ENCODE measurements at places on chromosomes 4 and X.

DNA sequence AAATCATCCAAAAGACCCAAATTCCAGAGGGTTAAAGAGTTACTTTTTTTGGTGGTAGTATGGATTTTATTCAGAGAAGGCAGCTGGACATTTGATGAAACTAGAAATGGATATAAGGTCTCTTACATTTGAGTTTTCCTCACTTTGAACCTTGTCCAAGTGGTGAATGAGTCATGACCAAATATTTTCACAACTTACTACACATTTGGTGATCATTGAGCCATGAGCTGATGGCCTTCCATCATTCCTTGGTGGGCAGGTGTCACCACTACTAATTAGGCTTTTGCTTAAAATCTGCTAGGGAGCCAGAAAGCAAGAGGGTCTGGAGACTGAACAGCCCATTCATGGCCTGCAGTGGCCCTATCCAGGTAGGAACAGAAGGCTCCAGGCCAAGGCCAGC lies 620.2 kb upstream of the INTU start:
- H3K4me1 ChIP-seq: no peaks in the 10 kb centered on the region
- H3K27ac ChIP-seq: no peak overlapping the region
- DNase-seq: no peak
- H3K27me3 ChIP-seq: no peaks in the 10 kb centered on the region

DNA sequence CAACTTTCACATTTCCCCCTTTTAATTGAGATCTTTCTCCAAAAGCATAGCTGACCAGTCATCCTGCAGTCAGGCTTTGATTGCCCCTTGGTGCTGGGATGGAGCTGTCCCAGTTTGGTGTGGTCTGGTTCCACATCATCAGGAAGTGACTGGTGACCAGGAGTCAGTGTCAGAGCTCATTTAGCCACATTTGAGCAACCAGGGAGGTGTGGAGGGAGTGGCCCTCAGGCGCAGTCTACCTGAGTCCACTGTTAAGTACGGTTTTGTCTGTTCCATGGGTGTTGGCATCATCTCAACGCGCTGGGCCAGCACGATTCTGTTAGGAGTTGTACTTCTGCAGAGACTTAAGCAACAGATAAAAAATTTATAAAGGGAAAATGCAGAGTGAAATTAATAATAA lies 52.6 kb downstream of the RGS12 start:
- DNase-seq: no peak
- H3K4me3 ChIP-seq: no peak overlapping the region
- peaks cover 14% of the 10 kb centered on the region for H3K36me3 ChIP-seq
- H3K4me1 ChIP-seq: peaks cover 38% of the 10 kb centered on the region

DNA sequence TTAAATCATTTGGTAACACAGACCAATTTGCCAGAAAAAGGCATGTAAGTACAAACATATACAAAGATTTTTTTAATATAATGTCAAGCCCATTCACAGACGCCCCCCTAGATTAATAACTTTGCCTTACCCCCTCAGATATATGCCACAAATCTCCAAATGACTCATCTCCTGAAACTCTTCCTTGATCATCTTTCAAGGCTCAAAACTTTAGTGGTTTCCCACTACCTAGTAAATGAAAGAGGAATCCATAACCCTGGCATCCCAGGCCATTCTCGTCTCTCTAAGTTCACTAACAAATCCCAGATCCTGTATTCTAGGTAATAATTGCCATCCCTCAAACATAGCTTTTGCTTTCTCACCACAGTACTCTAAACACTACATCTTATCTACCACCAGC lies 61.9 kb downstream of the PRSS12 start:
- H3K4me3 ChIP-seq: no peak overlapping the region
- no peak for DNase-seq
- no peaks in the 10 kb centered on the region for H3K36me3 ChIP-seq
- peaks cover 3% of the 10 kb centered on the region for H3K4me1 ChIP-seq
- no peak overlapping the region for H3K27ac ChIP-seq

- no peaks in the 10 kb centered on the region for H3K36me3 ChIP-seq
- H3K4me3 ChIP-seq: no peak overlapping the region
- no peak overlapping the region for H3K27ac ChIP-seq
Observed at GRCh38 chr4:132180020-132180427, 969.1 kb upstream of the PCDH10 start.

GRCh38 chr4:7267829-7268228 lies 75.5 kb downstream of the SORCS2 start:
- peaks cover 8% of the 10 kb centered on the region for H3K27me3 ChIP-seq
- no peaks in the 10 kb centered on the region for H3K4me1 ChIP-seq
- no peak for DNase-seq
- no peak overlapping the region for H3K4me3 ChIP-seq
- H3K27ac ChIP-seq: no peak overlapping the region

Data from esophagus squamous epithelium (tissue), 5 donors.